ENCODE measurements at places on chromosomes 6 and 20.
A peak's percentile ranks its signal among the peaks of the same experiment; 100 is the strongest.

DNA sequence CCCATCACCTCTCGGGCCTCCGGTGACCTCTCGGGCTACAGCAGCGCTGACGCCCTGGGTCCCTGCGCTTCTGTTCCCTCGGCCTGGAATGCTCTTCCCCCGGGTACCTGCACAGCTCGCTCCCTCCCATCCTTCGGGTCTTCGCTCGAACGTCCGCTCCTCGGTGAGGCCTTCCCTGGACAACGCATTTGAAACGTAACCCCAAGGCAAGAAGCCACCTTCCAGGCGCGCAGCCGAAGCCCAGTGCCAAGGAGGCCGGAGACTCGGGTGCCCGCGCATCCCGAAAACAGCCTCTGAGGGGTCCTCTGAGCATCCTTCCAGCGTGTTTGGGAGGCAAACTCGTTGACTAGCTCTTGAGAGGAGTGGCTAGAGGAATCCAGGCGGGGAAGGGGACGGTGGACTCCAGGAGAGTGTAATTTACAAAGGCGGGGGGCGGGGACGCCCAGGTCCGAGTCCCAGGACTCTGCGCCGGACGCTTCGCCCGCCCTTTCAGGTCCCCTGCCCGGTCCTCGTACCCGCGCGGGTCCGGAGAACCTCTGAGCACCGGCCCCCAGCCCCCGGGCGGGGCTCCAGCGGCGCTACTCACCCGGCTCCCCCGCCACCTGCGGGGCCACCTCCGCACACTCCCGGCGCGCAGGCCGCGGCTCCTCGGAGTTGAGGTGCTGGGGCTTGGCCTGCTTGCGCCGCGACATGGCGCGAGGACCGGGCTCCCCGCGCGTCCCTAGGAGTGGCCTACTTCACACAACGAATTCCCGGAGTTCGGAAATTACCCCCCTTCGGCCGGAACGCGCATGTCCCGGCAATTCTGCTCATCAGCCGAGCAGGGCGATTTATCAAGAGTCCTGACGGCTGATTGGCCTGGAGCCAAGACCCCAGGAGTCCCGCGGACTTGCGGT is 86.8 kb downstream of the ZFP64 start:
- no peak for DNase-seq

GRCh38 chr20:17648791-17649730 is 33.0 kb downstream of the RRBP1 start:
- peak; percentile 12 for DNase-seq

GRCh38 chr20:10853176-10853575 is 179.4 kb upstream of the JAG1 start:
- DNase-seq: no peak

GRCh38 chr6:56268266-56268665 is 20.9 kb upstream of the COL21A1 start:
- no peak for DNase-seq

DNA sequence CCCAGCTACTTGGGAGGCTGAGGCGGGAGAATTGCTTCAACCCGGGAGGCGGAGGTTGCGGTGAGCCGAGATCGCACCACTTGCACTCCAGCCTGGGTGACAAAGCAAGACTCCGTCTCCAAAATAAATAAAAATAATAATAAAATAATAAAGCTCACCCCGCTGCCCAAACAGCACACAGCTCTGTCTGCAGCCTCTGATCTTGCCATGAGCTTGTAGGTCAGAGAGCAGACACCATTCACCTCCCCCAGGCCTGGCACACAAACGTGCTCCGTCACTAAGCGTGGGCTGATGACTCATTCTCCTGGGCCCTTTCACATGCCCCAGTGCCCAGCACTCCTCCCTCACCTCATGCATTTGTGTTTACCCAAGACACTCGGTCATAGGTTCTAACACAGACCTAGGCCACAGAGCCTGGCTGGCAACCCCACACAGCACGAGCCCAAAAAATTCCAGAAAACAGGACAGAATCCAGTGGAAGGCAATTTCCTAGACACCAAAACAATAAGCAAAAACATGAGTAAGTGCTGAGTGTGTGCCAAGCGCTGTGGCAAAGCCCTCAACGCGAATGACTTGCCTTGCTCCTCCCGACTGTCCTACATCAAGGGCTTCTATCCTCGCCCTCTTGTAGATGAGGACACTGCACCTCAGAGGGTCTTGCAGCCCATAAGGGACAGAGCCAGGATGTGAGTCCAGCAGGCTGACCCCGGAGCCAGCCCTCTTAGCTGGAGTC is 18.0 kb downstream of the ATP9A start:
- no peak for DNase-seq

DNA sequence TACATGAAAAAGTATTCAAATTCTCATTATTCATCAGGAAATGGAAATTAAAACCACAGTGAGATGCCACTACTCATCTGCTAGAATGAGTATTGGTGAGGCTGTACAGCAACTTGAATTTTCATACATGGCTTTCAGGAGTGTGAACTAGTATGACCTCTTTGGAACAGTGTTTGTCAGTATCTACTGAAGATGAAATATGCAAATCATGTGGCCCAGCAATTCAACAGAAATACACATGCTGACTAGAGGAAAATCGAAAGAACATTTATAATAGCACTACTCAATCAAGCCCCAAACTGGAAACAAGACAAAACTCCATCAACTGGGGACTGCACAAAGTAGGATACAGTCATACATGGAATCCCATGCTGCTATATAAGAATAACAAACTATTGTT is 102.2 kb downstream of the DCDC2 start:
- DNase-seq: no peak

Measured in CD4-positive, alpha-beta T cell treated with Interleukin-15 for 4 hours (primary cell).